Stimulated activated CD4-positive, alpha-beta T cell treated with anti-CD3 and anti-CD28 coated beads, Interleukin-1b, Interleukin-23, amount 100 ng/mL, for 48 hours (primary cell): ENCODE measurements at places on chromosomes 16 and 17.

GRCh38 chr16:74825941-74826340 lies 51.3 kb upstream of the FA2H start:
- no peak for DNase-seq

DNA sequence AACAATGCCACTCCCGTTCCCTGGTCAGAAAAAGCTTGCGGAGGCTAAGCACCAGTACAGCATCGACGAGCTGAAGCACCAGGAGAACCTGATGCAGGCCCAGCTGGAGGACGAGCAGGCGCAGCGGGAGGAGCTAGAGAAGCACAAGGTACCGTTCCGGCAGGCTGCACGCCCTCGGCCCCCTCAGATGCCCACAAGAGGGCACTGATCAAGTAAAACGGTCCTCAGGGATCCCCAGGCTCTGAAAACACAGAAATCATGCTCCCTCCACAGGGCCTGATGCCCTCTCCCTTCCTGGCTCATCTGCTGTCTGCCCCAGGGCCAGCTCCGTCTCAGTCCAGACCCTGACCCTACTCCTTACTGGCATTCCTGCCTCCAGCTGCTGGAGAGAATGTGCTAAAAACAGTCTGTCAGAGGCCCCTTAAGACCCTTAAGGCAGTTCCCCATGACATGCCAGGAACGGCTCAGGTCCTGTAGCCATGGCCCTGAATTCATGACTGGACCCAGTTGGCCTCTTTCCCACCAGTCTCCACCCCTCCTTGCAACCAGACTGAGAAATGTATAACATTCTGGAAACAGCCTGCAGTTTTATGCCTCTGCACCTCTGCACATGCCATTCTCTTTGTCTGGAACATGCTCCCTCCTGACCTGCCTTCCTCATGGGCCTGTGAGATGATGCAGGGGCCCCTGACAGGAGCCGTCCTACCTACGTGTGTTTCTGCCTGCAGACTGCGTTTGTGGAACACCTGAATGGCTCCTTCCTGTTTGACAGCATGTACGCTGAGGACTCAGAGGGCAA lies 21.8 kb downstream of the DRC3 start:
- peak; percentile 19 for DNase-seq

- no peak for DNase-seq
Measured at GRCh38 chr16:635573-636205, 416 bp downstream of the METTL26 start.

DNA sequence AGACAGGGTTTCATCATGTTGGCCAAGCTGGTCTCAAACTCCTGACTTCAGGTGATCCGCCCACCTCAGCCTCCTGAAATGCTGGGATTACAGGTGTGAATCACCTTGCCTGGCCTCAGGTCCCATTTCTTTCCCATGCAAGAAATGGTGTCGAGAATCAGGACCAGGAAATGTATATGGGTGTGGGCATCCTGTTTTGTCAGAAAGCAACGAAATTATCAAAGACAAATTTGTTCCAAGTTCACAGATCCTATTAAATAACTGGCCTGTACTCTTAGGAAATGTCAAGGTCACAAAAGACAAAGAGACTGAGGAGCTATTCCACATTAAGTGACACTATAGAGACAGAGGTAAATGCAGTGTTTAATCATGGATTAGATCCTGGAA lies 17.1 kb upstream of the ST6GALNAC1 start:
- no peak for DNase-seq

GRCh38 chr16:1192384-1193073 lies 32.5 kb downstream of the TPSG1 start:
- DNase-seq = no peak

DNA sequence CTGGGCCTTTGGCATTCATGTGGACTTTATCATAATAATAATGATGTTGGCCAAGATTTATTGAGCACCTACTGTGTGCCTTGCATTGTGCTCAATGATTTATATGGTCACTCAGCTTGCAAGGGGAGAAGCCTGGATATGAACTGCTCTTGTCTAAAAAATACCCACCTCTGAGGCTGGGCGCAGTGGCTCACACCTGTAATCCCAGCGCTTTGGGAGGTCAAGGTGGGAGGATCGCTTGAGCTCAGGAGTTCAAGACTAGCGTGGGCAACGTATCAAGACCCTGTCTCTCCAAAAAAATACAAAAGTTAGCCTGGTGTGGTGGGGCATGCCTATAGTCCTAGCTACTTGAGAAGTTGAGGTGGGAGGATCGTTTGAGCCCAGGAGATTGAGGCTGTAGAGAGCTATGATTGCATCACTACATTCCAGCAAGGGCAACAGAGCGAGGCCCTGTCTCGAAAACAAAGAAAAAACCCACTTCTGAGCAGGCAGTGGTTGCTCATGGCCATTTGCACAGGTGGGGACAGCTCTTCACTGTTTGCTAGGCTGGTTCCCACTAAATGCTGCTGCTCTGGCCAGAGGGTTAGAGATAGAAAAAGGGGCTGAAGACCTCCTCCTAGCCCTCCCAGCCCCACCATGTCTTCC lies 4.3 kb upstream of the ADGRG1 start:
- DNase-seq = no peak

GRCh38 chr16:57882792-57883191 lies 80.5 kb upstream of the KIFC3 start:
- no peak for DNase-seq

DNA sequence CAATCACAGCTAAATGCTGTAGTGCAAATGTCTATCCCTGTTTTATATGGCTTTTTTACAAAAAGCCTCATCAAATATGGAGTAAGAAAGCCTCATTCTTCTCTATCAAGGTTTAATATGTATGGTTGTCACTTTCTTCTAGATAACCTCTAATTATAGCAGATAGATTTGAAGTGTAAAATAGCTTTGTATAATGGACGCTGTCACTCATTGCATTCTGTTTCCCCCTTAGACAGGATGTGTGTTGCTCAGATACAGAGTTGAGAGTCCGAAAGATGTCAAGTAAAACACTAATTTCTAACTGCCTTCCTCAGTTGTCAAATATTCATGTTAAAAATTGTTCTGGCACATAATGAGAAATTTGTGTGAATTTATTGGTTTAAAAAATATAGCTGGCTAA lies 88.0 kb downstream of the NLK start:
- no peak for DNase-seq

GRCh38 chr16:55506083-55506482 lies 2.8 kb upstream of the LPCAT2 start:
- no peak for DNase-seq

DNA sequence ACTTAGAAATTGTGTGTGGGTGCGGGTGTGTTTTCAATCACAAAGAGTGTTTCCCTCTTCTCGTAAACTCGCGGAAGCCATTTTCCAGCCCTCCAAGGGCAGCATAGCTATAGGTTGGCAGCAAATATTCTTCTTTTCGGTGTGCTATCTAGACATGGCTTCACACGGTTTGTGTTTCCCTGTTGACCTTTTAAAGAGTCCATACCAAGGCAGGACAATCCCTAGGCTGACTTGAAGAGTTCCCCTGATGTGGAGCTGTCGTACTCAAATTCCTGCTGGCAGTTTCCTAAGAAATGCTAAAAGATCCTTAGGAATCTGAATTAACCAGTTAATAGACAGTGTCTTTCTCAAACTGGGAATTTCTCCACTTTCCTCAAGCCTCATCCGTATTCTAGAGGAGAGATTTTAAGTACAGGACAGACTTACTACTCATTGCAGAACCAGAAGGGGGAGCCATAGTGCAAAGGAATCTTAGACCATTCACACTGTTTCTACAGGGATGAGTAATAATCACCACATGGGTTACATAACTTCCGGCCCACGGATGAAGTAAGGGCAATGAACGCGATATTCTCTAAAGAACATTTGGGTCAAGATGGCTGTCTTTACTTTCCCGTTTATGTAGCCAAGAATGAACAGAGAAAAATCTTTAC lies 288.6 kb upstream of the ELAC2 start:
- DNase-seq = peak; percentile 1

DNA sequence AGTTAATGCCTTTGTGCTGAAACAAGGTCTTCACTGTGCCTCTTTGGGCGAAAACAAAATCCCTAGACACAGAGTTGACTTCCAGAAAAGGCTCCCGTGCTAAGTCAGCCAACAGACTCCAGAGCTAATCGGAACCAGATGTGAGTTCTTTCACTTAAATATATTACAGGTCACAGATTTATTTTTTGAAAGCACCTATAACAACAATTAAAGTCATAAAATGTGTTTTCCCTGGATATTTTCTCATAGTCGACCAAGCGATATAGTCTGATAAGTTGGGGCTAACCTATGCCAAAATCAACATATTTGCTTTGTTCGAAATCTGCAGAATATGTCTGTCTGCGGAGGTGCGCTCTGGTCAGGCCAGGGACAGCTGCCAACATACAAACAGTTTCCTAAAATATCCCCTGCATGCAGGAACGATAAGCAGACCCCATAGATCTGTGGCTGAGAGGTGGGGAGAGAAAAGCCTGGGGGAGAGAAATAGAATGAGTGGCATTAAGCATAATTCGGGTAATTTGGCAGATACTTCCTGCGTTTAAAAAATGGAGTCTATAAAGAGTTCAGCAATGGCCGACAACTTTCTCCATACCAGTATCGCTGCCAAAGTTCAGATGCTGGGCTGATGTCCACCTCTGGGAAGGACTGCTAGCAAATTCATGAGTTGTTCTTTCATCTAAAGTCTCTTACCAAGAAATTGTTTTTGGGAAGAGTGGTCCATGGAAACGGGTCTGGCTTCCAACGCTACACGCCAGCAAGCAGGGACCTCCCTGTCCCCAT lies 50.8 kb upstream of the MYH10 start:
- DNase-seq = no peak

- no peak for DNase-seq
Measured at GRCh38 chr17:7137171-7137943, 22.7 kb upstream of the ASGR2 start.

DNA sequence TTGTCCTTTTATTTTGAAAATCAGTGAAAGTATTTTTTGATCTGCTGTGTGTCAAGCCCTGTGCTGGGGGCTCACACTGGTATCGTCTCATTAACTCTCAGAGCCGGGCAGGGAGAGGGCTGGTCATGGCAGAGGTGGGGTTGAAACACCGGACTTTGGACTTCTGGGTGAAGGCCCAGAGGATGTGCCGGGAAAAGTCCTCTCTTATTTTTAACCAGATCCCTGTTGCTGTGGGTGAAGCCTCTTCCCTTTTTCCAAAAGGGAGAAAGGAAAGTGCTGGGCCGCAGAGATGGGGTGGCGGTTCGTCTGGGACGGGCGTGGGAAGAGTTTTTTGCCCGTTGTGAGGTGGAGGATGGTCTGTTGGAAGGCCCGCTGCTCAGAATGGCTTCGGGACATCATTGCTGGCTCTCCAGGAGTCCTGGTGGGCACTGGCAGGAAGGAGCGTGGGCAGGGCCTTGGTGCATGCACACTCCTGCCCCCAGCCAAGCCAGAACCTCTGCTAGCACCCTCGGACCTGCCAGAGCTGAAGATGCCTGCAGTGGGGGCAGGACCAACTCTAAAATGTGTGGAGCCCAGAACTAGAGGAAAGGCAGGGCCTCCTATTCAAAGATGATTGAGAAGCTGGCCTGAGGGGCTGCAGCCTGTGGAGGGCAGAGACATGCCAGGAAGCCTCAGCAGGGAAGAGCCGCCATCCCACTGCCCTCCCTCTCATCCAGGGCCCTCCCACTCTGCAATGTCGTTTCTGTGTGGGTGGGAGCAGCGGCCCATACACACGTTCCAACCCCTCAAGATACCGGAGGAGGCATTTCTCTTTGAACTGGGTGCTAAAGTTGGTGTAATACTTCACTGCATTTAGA lies 213.2 kb downstream of the CCDC182 start:
- DNase-seq = no peak

- no peak for DNase-seq
Measured at GRCh38 chr16:54878301-54878700, 52.4 kb upstream of the IRX5 start.

GRCh38 chr17:2954898-2955445 lies 108.4 kb downstream of the OR1D5 start:
- no peak for DNase-seq

DNA sequence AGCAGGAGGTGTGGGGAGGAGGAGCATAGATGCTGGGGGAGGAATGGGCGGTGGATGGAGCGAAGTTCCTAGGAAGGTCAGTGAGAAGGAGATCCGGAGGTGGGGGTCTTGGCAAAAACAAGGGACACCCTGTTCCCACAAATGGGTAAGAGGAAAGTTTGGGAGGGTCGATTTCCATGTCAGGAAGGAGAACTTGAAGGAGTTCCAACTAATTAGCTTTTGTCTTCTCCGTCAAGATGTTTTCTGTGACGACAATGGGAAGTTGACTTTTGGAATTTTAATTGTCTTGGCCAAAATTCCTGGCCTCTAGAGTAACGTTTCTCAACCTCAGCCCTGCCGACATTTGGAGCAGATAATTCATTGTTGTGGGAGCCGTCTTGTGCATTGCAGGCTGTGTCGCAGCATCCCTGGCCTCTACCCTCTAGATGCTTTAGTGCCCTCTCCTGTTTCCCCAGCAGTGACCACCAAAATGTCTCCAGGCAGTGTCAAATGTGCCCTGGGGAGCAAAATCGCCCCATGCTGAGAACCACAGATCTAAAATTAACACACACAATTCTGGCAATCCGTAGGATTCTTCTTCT lies 97.1 kb downstream of the PITPNC1 start:
- no peak for DNase-seq

- DNase-seq = no peak
Measured at GRCh38 chr17:6686026-6686425, 27.1 kb downstream of the SLC13A5 start.

DNA sequence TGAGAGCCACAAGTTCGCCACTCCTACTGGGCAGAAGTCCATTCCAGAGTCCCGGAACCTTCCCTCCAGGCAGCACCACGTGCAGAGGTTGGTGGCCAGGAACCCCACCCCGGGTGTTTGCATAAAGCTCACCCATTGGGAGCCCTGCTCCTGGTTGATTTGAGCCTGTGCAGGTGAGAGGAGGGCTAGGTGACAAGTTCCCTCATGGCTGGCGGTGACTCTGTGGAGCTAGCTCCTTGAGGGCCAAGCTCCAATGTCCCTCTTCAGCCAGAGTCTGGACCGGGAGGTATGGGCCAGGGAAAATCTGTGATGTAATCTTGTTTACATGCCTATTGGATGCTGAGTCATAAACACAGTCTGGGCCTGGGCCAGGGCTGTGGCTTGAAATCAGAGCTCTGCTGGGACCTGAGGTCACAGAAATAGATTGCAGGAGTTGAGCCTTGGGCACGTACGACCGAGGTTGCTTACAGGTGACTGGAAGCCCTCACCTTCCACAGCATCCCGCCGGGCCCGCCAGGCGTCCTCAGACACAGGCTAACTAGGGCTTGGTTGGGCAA lies 118.9 kb downstream of the AATF start:
- no peak for DNase-seq

DNA sequence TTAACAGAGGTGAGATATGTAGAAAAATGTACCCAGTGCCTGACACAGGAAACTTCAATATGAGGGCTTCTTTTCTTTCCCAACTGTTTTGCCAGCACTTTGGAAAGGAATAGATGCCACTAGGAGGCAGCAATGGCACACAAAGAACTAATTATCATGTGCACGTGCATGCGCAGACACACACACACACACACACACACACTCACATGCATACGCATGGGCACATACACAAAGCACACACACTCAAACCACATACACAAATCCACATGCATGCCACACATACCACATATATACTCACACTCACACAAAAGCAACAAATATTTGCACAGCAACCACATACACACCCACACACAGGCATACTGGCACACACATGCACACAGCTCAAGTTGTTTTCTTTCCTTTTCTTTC lies 8.8 kb upstream of the CEP112 start:
- DNase-seq = peak; percentile 44

- no peak for DNase-seq
Measured at GRCh38 chr17:27810902-27811557, 10.7 kb upstream of the NOS2 start.

GRCh38 chr16:4386451-4386805 lies 14.8 kb downstream of the VASN start:
- no peak for DNase-seq

GRCh38 chr17:66228887-66229782 lies at the start of gene APOH:
TSS of gene APOH (minus strand) at chr17:66229415. CDS start at chr17:66229379, 36 bp downstream.
- DNase-seq = no peak
